ENCODE measurements at places on chromosomes 5 and 9.

GRCh38 chr5:4868140-4868735 is 271.9 kb upstream of the ADAMTS16 start:
- peak; percentile 85 for DNase-seq

GRCh38 chr5:14171046-14171445 is 27.9 kb downstream of the TRIO start:
- no peak for DNase-seq

- no peak for DNase-seq
Measured at GRCh38 chr5:8740595-8740994, 805.3 kb downstream of the SEMA5A start.

DNA sequence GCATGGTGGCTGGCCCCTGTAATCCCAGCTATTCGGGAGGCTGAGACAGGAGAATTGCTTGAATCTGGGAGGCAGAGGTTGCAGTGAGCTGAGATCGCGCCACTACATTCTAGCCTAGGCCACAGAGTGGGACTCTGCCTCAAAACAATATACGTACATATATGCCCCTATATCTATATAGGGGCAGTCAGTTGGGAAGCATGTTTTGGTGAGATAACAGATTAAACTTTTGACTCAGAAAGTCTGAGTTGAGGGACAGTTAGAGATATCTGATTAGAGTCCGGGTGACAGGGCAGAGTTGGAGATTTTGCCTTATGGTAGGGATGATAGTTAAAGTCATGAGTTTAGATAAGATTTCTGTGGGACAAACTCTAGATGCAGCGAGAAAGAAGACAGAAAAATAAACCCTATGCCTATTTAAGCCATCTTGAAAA is 71.8 kb upstream of the ALDH1A1 start:
- no peak for DNase-seq

DNA sequence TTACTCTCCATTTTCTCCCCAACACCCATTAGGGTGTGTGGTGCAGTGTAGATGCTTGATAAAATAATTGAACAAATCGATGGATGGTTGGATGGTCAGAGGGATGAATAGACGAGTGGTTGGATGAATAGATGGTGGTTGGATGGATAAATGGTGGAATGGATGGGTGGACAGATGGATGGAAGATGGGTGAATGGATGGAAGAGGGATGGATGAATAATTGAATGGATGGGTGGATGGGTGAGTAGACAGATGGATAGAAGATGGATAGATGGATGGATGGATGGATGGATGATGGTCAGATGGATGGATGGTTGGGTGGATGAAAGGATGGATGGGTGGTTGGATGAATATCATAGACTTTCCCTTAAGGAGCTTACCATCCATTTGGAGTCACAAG is 95.0 kb upstream of the BOD1 start:
- no peak for DNase-seq

DNA sequence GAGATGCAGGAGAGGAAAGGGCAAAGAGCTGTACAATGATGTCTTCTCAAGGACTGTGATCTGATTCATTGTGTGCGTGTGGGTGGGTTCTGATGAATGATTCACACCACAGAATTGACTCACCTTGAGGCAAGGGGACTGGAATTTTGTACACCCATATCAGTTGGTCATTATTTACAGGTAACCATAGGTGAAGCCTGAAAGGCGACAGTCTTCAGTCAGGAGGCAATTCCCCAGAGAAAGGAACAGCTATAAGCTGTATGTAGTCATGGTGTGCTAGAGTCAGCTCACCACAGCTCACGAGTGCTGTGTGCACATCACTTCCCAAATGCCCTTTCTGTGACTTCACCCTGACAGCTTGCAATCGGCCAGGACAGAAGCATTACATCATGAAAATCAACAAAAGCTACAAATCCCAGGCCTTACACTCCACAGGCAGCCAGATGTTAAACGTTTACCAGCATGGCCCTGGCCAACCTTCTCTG is 87.6 kb upstream of the RPS23 start:
- no peak for DNase-seq

- DNase-seq = no peak
Measured at GRCh38 chr9:79390077-79390698, 181.6 kb upstream of the TLE4 start.

DNA sequence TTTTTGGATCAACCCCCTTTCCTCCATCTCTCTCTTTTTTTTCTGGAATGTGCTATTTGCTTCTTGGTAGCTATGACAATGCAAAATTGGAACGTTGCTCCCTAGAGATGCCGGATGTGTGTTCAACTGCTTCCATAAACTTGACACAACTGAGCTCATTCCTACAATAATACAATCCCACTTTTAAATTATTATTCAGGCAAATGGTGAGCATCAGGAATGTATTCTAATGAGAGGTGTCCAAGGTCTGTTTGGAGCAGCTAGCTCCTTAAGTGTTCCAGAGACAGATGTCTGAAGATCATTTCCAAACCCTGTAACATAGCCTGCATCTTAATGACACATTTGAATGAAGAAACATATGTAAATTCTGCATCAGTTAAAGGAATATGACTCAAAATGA is 518.4 kb downstream of the TAF11L14 start:
- DNase-seq = no peak

DNA sequence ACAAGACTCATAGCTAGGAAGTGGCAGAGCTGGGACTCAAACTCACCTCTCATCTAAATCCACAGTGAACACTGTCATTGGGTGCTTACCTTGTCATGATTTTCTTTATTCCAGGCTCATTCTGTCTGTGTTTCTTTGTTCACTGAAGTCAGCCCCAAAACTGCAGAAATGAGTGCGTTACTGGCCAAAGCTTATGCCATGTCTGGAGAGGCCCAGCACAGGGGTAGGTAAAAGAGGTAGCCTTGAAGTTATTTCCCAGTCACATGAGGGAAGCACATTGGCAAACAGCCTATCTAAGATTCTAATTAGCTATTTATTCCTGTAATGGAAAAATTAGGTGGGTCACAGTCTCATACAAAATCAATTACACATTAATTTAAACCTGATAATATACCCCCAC is 29.8 kb downstream of the TTC23L start:
- no peak for DNase-seq

DNA sequence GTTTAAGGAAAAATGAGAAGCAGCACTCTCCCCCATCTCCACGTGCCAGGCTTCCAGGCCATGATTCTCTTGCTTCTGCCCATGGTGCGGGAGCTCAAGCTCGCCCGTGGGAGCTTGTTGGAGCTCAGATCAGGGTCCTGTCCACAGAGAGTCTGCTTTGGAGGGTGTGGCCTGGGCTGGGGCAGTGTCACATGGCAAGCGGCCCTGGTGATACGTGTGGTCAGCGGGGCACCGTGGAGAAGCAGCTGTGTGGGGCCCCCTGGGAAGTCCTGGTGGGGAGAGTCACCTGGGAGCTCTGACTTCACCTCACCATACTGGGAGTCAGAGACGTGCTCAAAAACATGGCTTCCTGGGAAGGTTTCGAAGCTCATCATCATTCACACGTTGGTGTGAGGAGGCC is 275.3 kb downstream of the GADD45G start:
- no peak for DNase-seq

DNA sequence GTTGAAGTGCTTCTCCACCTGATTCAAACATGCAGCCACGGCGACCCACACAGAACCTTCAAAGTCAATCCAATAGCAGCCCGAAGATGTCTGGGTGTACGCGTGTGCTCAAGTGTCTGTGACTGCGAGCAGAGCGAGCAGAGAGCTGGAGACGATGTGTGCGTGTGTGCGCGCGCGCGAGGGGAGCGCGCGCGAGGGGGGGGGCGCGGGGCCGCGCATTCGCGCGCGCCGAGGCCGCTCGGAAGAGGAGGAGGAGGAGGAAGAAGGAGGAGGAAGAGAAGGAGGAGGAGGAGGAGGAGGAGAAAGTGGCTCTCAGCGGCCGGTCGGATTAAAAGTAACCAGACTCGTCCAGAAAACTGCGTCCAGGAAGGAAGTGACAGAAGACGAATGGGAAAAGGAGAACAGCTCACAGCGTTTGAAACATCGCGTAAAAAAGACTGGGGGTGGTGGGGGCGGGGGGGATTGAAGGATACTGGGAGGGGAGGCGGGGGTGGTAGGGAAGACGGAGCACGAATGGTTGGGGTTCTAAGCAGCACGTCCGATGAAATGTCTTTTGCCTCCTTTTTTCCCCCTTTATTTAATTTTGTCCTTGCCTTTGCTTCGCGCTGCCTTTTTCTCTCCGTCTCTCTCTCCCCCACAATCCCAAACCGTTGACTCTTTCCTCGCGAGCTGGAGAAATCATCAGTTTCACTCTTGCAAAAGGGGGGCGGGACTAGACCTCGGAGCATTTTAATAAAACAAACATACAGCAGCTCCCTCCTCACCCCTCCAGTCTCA is at the start of gene MEF2C:
MEF2C (minus strand) TSS at position 126 of the 777 bp plus-strand sequence. CDS start 59,396 bp downstream, outside the sequence.
- peak; percentile 86 for DNase-seq

DNA sequence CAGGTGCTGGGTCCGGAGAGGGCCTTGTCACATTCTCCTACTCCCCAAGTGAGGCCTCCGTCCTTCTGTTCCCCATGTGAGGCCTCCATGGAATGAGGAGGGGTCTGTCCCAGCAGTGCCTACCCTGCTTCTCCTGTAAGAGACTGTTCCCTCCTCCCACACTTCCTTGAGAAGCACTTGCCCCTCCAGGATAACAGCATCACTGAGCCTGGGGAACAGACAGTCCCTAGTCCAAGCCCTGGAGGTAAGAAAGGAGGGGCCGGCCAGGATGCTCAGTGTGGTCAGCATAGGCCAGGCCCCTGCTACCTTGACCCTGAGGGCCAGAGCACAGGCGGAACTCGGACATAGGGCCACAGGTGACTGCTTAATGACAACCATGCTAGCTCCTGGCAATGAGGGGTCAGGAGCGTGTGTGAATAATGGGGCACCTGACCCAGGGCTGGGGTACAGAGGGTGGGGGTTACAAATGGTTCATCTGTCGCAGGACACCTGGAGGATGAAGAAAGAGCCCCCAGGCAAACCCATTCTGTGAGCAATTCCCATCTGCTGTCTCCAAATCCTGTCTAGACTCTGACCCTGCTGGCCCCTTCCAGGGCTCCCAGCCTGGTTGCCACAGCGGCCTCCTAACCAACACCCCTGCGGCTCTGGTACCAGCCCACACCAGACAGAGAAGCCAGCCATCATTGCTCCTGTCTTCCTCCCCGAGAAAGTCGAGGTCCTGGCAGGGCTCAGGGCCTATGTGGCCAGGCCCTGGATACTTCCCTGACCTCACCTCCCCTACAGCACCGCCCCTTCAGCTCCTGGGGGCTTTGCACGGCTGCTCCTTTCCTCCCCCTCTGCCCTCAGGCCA is 20.3 kb downstream of the RALGDS start:
- no peak for DNase-seq

DNA sequence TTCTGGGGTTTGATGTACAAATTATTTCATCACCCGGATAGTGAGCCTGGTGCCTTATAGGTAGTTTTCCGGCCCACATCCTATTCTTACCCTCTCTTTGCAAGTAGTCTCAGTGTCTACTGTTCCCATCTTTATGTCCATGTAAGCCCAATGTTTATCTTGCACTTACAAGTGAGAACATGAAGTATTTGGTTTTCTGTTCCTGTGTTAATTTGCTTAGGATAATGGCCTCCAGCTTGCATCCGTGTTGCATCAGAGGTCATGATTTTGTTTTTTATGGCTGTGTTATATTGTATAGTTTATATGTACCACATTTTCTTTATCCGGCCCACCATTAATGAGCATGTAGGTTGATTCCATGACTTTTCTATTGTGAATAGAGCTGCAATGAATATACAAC is 136.5 kb downstream of the PRR16 start:
- DNase-seq = no peak

- DNase-seq = no peak
Measured at GRCh38 chr5:91684625-91685024, 301.5 kb upstream of the ARRDC3 start.
